ENCODE measurements at places on chromosomes 1 and 21. TPM values are rescaled to one million over a fixed set of nuclear protein-coding genes. Genes with fewer than 3 reads are reported as not detected.

- DNase-seq, result no peak
These were observed 33.7 kb downstream of the XCL2 start for GRCh38 chr1:168509875-168510791.

DNA sequence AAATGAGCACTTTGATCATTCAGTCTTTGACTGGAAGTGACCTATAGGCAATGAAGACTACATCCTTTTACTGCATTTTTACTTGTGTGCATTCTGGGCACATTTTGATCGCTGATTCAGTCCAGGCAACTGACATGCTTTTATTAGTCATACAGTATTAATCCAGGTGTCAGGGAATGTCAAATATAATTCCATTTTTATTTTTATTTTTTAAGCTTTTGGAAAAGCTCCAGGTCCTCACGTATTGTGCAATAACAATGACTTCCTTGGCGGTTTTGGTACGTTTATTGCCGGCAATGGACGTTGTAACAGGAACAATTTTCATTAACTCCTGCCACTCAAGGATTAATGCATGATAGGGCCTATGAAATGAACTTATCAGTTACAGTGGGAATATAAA, 302.6 kb upstream of the PTBP2 start:
- no peak for DNase-seq

DNA sequence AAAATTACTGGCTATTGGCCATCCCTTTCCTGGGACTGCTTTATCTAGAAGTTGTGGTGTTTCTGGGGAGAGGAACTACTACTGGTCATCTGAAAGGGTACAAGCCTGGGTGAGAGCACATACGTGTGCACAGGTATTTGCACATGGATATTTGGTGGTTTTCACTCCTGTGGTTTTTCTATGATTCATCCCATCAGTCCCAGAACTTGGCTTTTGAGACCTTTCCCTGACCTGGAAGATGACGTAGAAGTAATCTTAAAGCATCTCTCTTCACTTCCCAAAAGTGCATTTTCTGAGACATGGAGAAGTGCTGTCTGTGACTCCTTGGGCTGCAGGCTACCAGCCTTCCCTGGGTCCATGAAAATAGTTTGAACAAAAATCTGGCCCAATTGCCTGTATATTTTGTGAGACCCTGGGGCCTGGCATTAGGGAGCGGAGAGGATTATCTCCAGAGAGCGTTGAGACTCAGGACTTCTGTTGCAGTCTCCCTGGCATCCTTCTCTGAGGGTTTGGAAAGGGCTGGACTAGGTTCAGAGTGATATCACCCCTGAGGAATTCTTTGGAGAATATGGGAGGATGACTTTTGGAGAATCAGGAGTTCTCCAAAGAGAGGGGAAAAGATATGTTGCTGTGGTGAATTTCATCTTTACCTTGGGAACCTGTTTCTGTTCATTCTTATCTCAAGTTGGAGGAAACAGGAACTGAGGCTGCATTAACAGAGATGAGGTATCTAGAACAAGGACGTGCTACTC, 130.8 kb downstream of the NOS1AP start:
- no peak for DNase-seq

DNA sequence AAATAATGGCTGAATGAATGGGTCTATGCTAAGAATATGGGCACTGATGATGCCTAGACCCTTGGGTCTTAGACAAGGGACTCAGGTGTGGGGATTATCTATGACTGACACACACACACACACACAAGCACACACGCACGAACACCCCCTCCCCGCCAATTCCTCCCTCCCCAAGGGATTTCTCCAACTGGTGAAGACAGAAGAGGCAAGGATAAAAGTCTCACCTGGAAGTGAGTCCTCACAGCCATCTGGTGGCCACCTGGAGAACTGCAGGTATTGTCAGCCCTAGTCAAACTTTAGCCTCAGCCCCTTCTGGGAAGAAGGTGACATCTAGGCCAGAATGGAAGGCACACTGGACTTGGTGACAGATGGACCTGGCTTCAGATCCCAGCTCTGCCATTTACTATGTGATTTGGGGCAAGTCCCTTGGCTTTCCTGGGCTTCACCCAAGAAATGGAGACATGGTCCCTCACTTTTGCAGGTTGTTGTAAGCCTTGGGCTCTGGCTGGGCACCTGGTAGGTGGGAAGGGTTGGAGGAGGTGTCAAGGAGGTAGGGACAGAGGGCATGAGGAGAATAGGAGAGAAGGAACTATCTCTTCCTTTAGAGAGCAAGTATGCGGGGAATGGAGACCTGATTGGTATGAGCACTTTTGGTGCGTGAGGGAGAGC, 4.0 kb upstream of the GPR3 start:
- peak; percentile 43 for DNase-seq

Gene SEC16B
- 0.22 TPM for total RNA-seq
